ENCODE measurements at places on chromosomes 1 and 21. TPM values are rescaled to one million over a fixed set of nuclear protein-coding genes. Genes with fewer than 3 reads are reported as not detected.

Gene NR0B2
- not detected for total RNA-seq

Gene ITSN1
- 29.2 TPM for total RNA-seq

Gene RAP1GAP
- 0.19 TPM for total RNA-seq

Gene TSPAN2
- total RNA-seq = 0.59 TPM

Gene TIE1
- total RNA-seq = 135 TPM

Gene PTGFRN
- 54.1 TPM for total RNA-seq

Gene SH2D5
- 26.9 TPM for total RNA-seq

Gene BRDT
- not detected for total RNA-seq

Gene PIGR
- not detected for total RNA-seq

Gene CHD5
- not detected for total RNA-seq

Gene CLCA4
- total RNA-seq = not detected

Gene RGS16
- total RNA-seq = not detected

Gene NTMT2
- total RNA-seq = not detected

Gene OR2T1
- not detected for total RNA-seq

Gene OVAAL
- 2.4 TPM for total RNA-seq

Gene HOOK1
- total RNA-seq = not detected

Gene OLIG2
- total RNA-seq = not detected

Gene VWA5B1
- not detected for total RNA-seq

Gene VCAM1
- total RNA-seq = not detected

Gene OR2L2
- total RNA-seq = not detected

Gene RBP7
- total RNA-seq = not detected
